ENCODE measurements at places on chromosomes 6 and 20. TPM values are rescaled to one million over a fixed set of nuclear protein-coding genes. Genes with fewer than 3 reads are reported as not detected.

DNA sequence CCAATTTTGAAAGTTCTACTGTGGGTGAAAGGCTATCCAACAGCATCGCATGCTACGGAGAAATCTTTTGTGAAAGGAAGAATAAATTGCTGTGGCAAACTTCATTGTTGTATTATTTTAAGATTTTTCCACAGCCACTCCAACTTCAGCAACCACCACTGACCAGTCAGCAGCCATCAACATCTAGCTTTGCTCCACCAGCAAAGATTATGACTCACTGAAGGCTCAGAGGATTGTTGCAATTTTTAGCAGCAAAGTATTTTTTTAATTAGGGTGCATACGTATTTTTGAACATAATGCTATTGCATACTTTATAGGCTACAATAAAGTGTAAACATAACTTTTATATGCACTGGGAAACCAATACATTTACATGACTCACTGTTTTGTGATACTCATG lies 493.5 kb downstream of the TFAP2A start:
- ATAC-seq = no peak

GRCh38 chr6:33841070-33841469 lies 37.3 kb upstream of the MLN start:
- ATAC-seq = no peak

Gene IMPG1
- total RNA-seq = not detected

- ATAC-seq = peak; percentile 17
Observed at GRCh38 chr6:108348655-108349349, 53.9 kb downstream of the AFG1L start.

- no peak for ATAC-seq
Observed at GRCh38 chr20:47863315-47863965, 78.2 kb upstream of the SULF2 start.

Gene CYP39A1
- 3.4 TPM for total RNA-seq

- ATAC-seq = no peak
Observed at GRCh38 chr6:5238336-5238735, 22.4 kb downstream of the LYRM4 start.

GRCh38 chr6:37793067-37793466 lies 26.5 kb upstream of the ZFAND3 start:
- ATAC-seq = no peak

DNA sequence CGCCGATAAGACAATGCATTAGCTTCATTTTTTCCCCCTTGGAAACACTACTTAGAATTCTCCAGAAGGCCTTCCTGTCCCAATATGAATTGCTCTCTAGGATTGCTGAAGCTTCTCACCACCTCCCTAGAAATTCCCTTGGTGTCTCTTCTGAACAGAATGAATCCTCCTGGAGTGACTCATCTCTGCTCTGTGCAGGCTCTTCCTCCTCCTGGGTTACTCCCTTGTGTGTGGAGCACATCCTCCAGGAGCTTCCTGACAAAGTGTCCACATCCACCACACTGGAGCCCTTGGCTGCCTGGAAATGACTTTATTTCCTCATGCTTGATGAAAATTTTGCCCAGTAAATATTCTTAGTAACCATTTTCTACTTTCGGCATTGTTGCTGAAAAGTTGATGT lies 54.4 kb downstream of the DTNBP1 start:
- ATAC-seq = peak; percentile 74

DNA sequence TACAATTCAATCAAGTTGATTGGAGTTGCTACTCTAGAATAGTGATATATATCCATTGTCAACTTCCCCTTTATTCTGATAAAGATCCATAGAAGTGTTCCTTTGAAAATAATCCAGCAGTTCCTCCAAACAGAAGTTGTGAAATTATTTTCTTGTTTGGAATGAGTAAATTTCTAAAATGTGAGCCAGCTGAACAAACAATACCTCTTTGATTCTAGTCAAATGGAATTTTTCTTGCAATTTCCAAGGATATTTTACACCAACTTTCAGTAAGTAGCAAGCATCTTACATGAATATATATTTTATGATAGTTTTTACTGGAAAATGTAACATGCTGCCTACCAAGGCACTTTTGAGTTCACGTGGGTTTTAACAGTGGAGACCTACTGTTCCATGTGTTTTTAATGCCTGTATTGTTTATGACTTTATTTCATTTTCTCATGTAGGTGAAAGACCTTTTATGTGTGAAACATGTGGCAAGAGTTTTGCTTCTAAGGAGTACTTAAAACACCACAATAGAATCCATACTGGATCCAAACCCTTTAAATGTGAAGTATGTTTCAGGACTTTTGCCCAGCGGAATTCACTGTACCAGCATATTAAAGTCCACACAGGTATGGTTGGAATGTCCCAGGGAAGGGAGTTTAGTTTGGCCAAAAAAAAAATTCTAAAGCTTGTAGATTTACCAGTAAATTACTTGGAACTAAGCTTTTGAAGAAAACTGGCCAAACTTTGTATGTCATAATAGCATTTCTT lies 6.5 kb downstream of the GZF1 start:
- no peak for ATAC-seq

DNA sequence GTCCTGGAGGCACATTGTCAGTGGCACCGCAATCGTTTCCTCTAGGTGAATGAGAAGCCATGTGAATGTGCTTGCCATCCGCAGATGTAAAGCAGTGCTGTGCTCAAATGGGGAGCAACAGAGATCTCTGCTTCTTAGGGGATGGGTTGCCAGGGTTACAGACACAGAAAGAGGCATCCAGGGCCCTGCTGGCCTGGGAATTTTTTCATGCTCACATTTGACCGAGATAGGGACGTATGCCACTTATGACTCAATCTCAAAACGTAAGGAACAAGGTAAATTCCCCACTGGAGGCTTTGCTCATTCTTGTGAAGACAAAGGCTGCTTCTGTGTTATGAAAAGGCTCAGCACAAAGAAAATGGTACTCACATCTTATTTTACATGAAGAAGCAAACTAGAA lies 11.0 kb downstream of the C6orf118 start:
- no peak for ATAC-seq

DNA sequence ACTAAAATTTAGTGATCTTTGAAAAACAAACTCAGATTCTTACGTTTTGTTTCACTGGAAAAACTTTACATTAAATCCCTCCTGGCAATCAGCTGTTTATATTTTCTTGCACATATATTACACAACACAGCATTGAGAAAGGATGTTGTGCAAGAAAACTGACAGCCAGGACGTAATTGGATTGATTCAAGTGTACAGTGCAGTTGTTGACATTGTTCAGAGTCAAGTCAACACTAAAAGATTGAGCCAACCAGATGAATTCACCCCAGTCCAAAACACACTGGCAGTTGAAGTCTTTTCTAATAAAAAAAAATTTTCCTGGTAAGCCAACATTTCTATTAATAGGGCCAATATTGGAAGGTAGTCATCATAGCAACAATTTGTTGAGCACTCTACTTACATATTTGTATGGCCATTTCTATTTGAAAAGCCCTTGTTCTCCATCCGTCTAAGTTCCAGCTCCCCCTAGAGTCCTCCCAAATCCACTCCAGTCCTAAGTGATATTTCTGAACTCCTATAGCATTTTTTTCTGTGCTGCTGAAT lies 20.9 kb upstream of the VNN1 start:
- ATAC-seq = peak; percentile 71

GRCh38 chr6:84521511-84521910 lies 242.9 kb downstream of the TBX18 start:
- no peak for ATAC-seq

Gene ZC3H12D
- 0.36 TPM for total RNA-seq

Gene RAET1L
- total RNA-seq = 30.4 TPM

All from esophagus mucosa (tissue), 1 donor.